ENCODE measurements at places on chromosomes 11 and 22. TPM values are rescaled to one million over a fixed set of nuclear protein-coding genes. Genes with fewer than 3 reads are reported as not detected.

DNA sequence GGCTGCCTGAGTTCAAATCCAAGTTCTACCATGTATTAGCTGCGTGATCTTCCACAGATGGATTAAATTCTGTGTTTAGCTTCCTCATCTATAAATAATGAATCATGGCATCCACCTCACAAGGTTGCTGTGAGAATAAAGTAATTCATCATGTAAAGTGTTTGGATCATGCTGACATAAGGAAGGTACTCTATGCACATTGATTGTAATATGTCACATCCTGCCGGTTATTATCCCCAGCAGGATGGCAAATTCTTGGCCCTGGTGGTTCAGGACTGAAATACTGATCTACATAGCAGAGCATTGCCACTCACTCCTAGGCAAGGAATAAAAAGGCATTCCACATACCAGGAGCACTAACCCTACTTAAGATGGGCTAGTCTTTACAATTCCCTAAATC is 40.8 kb downstream of the LGR4 start:
- no peak for ATAC-seq

DNA sequence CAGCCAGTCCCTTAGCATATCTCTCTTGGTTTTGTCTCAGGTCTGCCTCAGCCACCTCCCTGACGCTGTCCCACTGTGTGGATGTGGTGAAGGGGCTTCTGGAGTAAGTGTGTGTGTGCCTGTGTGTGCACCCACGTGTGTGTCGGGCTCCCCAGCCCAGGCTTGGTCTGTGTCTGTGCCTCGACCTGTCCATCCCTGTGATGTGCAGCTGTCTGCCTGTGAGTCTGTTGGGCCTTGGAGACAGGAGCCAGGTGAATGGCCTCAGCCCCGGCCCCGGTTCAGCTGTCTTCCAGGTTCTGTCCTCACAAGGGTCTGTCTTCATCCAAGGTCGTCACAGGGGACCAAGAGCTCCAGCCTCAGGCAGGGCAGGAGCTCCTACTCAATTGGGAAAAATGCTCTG is 9.8 kb downstream of the ATG16L2 start:
- ATAC-seq = no peak

PGA4 gene
- not detected for total RNA-seq

DNA sequence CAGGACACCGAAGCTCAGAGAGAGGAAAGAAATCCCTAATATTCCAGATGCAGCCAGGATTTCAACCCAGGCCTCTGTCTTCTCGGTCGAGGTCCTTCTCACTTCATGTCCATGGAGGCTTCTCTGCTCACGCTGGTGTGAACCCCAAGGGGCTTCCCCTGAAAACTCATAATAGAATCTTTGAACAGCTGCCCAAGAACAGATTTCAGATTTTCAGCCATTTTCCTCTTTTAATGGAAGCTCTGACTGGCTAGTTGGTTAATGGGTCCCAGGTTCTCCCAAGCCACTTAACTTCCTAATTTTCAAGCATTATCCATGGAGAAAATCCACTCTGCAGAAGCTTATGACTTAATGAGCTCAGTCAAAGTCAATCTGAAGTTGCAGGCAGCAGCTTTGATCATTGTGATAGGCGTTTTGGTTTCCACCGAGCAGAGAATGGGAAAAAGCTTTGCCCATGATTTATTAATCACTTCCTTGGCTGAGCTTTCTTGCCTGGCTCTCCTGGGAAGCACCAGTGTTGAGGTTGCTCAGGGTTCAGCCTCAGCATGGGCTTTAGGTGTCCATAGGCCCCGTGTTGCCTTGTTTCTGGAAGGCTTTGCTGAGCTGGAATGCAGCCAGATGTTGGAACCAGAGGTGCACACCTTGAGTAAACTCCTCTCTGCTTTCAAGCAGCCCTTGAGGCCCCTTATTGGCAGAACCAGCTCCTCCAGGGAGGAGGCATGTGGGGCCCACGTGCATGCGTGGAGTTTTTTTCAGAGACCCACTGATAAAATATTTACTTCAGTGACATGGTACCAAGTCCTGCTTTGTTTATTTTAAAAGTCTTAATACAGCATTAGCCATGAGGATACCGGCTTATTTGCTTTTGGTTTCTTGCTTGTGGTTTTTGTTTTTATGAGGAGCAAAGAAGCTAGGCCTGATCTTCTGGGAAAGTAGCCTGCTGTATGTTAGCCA is 25.5 kb downstream of the LDLRAD3 start:
- no peak for ATAC-seq

GRCh38 chr11:86671531-86672006 is 847 bp downstream of the ME3 start:
- ATAC-seq = peak; percentile 71

- no peak for ATAC-seq
Measured at GRCh38 chr11:126345759-126346585, 9.5 kb upstream of the ST3GAL4 start.

STK33 gene
- 0.54 TPM for total RNA-seq

DNA sequence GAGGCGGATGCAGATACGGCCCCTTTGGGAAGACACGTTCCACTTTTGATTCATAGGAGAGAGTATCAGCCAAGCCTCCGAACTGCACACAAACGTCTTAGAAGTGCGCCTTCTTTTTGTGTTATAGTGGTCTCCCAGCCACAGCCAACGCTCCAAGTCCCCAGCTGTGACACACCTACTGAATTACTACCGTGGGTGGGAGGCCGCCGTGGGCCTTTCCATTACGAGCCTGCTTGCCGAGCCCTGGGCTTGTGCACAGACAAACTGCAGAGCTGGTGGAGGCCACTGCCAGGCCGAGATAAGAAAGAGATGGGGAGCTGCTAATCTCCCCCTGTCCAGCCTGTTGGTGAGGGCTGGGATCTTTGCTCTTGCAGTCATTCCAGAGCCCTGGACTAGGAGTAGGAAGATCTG is 761 bp downstream of the HMBS start:
- peak; percentile 38 for ATAC-seq

DNA sequence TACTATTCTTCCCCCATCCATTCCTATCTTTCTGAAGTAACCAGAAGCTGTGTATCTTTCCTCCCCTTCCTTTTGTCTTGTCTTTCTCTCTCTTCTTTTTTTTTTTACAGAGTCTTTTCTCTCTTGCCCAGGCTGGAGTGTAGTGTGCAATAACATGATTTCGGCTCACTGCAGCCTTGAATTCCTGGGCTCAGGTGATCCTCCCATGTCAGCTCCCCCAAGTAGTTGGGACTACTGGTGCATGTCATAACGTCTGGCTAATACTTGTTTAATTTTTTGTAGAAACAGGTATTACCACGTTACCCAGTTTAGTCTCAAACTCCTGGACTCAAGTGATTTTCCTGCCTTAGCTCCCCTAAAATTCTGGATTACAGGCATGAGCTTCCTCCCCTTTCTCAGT is 86.5 kb downstream of the IGLL5 start:
- ATAC-seq = no peak

MS4A10 gene
- total RNA-seq = not detected

PKNOX2 gene
- 10.5 TPM for total RNA-seq

DNA sequence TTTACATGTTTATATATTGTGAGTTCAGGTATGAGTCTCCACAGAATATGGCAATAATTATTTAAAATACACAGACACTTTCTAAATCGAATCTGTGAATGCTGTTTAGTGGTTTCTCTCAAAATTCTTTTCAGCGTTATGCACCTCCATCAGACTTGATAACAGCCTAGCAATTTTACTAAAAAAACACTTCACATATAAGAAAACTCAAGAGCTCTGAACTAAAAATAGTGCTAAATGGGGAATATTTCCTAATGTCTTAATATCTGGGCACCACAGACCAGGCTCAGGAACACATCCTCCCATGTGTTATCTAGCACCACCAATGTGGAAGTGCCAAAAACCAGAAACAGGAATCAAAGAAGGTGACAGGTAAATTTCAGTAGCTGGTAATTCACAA is 47.9 kb downstream of the ARHGAP32 start:
- ATAC-seq = no peak

DNA sequence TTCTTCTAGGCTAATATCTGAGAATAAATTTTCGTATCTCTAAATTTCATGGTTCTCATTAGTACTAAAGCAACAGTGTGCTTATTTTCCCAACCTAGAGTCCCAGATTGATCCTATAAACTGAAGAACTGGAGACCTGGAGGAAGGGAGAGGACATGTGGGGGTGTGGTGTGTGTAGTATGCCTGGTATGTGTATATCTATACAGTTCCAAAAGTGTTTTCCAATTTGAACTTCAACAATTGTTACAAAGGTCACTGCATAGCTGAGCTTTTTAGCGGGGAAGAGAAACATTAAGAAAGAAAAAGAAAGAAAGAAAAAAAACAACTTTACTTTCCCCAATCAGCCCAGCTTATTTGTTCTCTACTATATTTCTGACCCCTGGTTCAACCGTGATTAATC is 152.1 kb downstream of the SOX6 start:
- no peak for ATAC-seq

- no peak for ATAC-seq
Measured at GRCh38 chr11:120104041-120104565, 33.8 kb downstream of the TRIM29 start.

GRCh38 chr11:5043380-5043779 is 2.9 kb upstream of the OR52J3 start:
- no peak for ATAC-seq

DNA sequence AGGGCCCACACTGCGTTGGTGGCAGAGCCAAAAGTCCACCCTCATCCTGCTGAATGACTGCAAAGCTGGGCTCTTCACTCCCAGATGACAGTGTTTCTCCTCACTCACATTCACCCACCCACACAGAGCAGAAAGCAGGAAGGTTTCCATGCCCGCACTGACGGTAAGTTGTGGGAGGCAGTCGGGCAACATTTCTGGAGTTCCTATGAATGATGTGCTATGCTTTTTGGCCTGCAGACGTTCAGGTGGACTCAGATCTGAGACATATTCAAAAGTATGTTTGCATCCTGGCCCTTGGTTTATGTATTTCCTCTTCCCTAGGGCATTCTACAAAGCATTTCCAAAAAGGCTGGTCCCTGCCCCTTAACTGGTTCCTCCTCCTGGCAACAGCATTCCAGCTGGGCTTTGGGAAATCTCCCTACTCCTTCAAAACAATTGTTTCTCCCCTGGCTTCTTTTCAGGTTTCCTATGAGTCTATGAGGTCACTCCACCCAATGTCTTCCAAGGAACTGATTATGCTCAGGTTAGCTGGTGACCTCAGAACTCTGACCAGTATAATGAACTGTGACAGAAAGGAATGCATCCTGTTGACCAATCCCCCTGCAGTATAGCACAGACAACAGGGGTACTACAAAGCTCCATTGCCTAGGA is 36.4 kb downstream of the PACSIN2 start:
- ATAC-seq = peak; percentile 33

OR10A2 gene
- not detected for total RNA-seq

- ATAC-seq = peak; percentile 31
Measured at GRCh38 chr11:34168642-34169420, 63.4 kb downstream of the NAT10 start.

GRCh38 chr11:6482441-6482840 is 1.1 kb downstream of the TIMM10B start:
- ATAC-seq = no peak

GRCh38 chr11:10436224-10436623 is 18.8 kb upstream of the AMPD3 start:
- no peak for ATAC-seq

- peak; percentile 81 for ATAC-seq
Measured at GRCh38 chr11:115324581-115325432, 179.4 kb downstream of the CADM1 start.

DNA sequence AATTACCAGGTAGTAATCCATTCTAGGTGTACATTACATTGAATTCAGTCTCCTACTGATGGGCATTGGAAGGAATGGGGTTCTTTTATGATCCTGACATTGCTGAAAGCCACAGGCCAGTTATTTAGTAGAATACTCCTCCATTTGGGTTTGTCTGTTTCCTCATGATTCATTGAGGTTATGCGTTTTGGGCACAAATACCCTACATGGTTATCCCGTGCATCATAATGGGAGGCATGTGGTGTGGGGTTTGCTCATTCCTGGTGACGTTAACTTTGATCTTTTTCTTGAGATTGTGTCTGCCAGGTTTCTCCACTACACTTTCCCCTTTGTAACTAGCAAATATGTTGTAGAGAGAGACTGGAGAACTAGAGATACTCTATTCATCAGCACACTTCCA is 5.5 kb downstream of the FOLR3 start:
- no peak for ATAC-seq

DNA sequence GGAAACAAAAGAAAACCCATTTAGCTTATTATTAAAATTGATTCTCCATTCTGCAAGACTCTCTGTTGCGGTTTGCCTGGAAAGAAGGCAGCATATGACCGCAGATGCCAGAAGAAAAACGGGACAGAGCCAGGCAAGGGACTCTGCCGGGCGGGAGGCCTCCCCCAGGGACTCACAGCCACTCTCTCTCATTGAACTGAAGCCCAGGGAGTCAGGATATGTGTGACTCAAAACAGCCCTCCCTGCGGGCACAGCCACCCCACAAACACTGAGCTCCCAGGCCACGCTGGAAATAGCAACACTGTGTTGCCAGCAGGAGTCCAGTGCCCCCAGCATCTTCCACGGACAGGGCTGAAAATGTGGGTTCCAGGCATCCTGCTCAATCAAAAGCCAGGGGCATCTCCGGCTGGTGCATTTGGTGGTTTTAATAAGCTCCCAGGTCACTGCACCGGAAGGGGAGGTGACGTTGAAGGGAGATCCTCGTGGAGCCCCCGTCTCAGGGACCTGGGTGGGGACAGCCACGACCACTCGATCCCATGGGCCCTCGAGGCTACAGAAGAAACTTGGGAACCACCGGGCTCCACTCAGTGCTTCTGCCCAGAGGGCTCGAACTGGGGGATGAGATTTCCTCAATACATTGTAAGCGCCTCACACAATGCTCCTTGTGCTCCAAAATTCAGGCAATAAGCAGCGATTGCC is 624.5 kb downstream of the TBC1D22A start:
- ATAC-seq = no peak

GRCh38 chr11:19975414-19975990 is 184.8 kb downstream of the DBX1 start:
- no peak for ATAC-seq

- ATAC-seq = peak; percentile 21
Measured at GRCh38 chr11:68870470-68870869, 28.8 kb upstream of the CPT1A start.

C11orf91 gene
- not detected for total RNA-seq

GRCh38 chr11:46338988-46339666 is 8.1 kb upstream of the DGKZ start:
- peak; percentile 91 for ATAC-seq

DNA sequence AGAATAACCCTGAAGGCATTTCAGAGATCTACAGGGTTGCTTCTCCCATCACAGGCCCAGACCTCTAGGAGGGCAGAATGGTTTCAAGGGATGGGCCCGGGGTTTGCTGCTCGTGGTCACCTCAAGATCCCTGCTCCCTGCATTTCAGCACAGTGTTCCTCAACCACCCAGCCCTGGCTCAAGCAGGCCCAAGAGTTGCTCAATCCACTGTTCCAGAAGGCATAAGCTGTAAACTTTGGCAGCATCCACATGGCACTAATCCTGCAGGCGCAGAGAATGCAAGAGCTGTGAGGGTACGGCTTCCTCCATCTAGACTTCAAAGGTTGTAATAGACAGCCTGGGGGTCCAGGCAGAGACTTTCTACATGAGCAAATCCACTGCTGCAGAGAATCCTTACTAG is 225.0 kb upstream of the UBASH3B start:
- no peak for ATAC-seq

OR6A2 gene
- total RNA-seq = 0.37 TPM

All from motor neuron (in vitro differentiated cells).